ENCODE measurements at places on chromosomes 5 and 9. TPM values are rescaled to one million over a fixed set of nuclear protein-coding genes. Genes with fewer than 3 reads are reported as not detected.

PCDHB15 gene
- polyA plus RNA-seq: 0.93 TPM

STK32A gene
- polyA plus RNA-seq: 0.12 TPM

ARL14EPL gene
- polyA plus RNA-seq: 0.05 TPM

DNA sequence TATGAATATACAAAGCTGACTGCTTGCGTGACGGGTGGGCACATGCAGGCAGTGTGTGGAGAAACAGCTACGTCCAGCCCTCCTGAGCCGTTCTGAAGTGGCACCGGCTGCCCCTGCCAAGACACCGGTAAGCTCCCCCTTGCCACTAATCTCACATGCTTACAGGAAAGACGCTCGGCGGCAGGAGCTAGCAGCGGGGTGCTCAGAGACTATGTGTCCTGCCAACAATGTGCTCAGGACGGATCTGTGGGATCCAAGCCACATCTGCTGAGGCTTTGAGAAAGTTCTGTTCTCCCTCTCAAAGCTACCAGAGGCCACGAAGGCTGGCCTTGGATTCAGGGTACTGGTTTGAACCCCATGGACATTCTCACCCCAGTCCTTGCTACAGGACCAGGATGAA lies 157.2 kb upstream of the PHYKPL start:
- DNase-seq: no peak

BTNL8 gene
- polyA plus RNA-seq: not detected
